Pulmonary artery endothelial cell (primary cell): ENCODE measurements at places on chromosomes 6 and 20. TPM values are rescaled to one million over a fixed set of nuclear protein-coding genes. Genes with fewer than 3 reads are reported as not detected.

The MCCD1 gene
- not detected in 2 replicates for total RNA-seq

The SLC2A10 gene
- total RNA-seq: 6.5 and 8.1 TPM in 2 replicates

The ID4 gene
- total RNA-seq: under 0.01 and 0.04 TPM in 2 replicates

The OR2B6 gene
- not detected in 2 replicates for total RNA-seq

The KIAA1755 gene
- 0.07 TPM in 2 replicates for total RNA-seq

The DDX43 gene
- total RNA-seq: 0.14 and 0.33 TPM in 2 replicates

The EYS gene
- total RNA-seq: under 0.01 TPM in 1 of 2 replicates, not detected in the other

The KCNK17 gene
- not detected in 2 replicates for total RNA-seq

The GPX5 gene
- not detected in 2 replicates for total RNA-seq

The MMUT gene
- total RNA-seq: 14.3 and 16.4 TPM in 2 replicates

The TPBG gene
- total RNA-seq: 9.0 and 11.4 TPM in 2 replicates

The SLC24A3 gene
- total RNA-seq: not detected in 2 replicates

The TBX18 gene
- total RNA-seq: 25.9 and 26.8 TPM in 2 replicates

The SLC22A3 gene
- 0.07 and 0.13 TPM in 2 replicates for total RNA-seq

The WFDC5 gene
- not detected in 2 replicates for total RNA-seq

The LY6G5C gene
- 0.86 and 0.88 TPM in 2 replicates for total RNA-seq

The SYNJ2 gene
- 60.3 and 62.3 TPM in 2 replicates for total RNA-seq

The KIF3B gene
- 31.6 and 34.3 TPM in 2 replicates for total RNA-seq

The MYL9 gene
- total RNA-seq: 1.3 and 2.0 TPM in 2 replicates

The PARD6B gene
- total RNA-seq: 0.13 and 0.14 TPM in 2 replicates

The MUCL3 gene
- total RNA-seq: not detected in 2 replicates

The PAK5 gene
- not detected in 2 replicates for total RNA-seq

The B3GAT2 gene
- under 0.01 TPM in 1 of 2 replicates, not detected in the other for total RNA-seq

The CRISP3 gene
- total RNA-seq: not detected in 2 replicates

The SRMS gene
- total RNA-seq: not detected in 2 replicates

The RXRB gene
- total RNA-seq: 22.4 and 23.6 TPM in 2 replicates

The C20orf96 gene
- total RNA-seq: 2.3 and 3.0 TPM in 2 replicates
